ENCODE measurements at places on chromosomes 6 and 20. TPM values are rescaled to one million over a fixed set of nuclear protein-coding genes. Genes with fewer than 3 reads are reported as not detected.

- no peak for DNase-seq
Measured at GRCh38 chr6:35044761-35045421, 96.2 kb downstream of the TCP11 start.

DNA sequence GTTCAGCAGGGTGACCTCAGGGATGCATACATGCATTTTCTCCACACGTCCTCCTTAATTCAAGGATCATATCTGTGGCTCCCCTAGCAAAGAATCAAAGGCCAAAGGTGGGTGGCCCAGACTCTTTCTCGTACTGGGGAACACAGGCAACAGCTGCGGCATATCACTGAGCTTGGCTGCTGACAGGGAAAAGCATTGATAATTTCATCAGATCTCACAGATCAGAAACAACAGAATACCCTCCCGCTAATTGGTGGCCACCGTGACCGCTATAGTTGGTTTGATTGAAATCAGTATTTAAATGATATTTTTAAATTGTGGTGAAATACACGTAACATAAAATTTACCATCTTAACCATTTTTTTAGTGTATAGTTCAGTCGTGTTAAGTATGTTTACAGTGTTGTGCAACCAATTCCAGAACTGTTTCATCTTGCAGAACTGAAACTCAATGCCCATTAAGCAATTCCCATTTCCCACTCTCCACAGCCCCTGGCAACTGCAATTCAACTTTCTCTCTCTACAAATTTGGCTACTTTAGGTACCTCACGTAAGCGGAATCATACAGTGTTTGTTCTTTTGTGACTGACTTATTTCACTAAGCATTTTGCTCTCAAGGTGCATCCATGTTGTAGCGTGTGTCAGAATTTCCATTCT, 74.7 kb upstream of the TMEM170B start:
- DNase-seq, result no peak

DNA sequence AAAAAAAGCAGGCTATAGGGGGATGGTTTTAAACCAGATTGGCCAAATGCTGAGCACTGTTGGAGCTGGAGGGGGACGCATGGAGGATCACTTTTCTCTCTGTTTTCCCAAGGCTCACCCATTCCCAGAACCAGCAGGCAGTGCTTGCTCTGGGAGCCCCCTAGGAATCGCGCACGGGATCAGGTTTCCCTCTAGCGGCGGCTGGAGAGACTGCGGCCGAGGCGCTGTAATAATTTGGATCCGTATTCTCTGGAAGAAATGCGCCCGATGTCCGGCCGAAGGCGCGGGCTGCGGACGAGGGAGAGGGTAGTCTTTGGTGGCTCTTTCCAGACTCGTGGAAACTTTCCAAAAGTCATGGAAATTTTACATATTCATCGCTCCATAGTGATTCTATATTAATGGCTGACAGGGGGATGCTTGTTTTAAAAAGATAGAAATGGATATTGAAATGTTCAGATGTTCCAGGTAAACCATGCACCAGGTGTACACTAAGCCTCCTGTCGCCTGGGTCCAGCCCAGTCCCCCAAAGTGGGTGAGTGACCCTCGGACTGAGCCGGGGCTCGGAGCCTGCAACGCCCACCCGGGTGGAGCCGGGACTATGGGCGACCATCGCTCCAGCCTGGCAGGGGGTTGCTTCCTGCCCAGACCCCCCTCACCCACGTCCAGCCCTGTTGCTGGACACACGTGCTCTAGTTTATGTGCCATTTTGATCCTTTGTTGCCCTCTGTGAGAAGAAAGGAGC, 78.7 kb upstream of the PHACTR3 start:
- DNase-seq, result peak; percentile 75

The PRRC2A gene
- 166 TPM for total RNA-seq

The PRRT1 gene
- total RNA-seq, result 6.1 TPM

GRCh38 chr20:58340853-58341252, 31.3 kb downstream of the RAB22A start:
- DNase-seq, result no peak

GRCh38 chr6:169782966-169783365, 31.5 kb downstream of the ERMARD start:
- no peak for DNase-seq

DNA sequence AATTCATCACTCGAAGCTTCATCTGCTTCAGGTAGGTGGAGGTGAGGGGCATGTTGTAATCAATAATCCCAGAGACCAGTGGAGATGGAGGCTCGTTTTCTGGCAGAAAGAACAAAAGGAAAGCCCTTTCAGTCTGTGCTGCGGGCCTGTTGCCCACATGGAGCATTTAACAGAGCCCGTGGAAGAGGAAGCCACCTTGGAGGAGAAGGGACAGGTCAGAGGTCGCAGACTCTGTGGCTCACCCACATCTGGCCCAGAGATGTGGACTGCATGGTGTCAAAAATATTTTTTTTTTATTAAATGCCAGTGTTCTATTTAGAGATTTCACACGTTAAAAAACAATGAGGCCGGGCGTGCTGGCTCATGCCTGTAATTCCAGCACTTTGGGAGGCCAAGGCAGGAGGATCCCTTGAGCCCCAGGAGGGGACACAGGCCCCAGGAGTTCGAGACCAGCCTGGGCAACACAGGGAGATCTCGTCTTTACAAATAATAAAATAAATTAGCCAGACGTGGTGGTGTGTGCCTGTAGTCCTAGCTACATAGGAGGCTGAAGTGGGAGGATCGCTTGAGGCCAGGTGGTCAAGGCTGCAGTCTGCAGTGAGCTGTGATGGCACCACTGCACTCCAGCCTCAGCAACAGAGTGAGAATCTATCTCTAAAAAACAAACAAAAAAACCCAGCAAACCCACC, 73.6 kb downstream of the NOL4L start:
- no peak for DNase-seq

DNA sequence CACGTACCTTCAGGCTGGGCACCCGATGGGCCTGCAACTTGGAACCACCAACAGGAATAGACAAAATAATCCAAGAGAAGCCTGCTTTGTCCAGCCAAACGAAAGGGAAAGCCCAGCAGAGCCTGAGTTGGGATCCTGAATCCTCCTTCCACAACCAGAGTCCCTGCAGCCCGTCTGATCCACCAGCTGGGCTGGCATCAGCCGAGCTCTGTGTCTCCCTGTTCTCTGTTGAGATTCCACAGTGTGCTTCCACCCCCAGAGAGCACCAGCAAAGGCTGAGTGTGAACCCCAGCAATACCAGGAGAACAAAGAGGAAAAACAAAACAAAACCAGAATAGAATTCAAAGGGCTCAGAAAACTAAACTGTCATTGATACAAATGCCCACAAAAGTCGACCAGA, 104.2 kb upstream of the PRND start:
- DNase-seq, result no peak

GRCh38 chr6:84652356-84653026, 111.9 kb downstream of the TBX18 start:
- no peak for DNase-seq

DNA sequence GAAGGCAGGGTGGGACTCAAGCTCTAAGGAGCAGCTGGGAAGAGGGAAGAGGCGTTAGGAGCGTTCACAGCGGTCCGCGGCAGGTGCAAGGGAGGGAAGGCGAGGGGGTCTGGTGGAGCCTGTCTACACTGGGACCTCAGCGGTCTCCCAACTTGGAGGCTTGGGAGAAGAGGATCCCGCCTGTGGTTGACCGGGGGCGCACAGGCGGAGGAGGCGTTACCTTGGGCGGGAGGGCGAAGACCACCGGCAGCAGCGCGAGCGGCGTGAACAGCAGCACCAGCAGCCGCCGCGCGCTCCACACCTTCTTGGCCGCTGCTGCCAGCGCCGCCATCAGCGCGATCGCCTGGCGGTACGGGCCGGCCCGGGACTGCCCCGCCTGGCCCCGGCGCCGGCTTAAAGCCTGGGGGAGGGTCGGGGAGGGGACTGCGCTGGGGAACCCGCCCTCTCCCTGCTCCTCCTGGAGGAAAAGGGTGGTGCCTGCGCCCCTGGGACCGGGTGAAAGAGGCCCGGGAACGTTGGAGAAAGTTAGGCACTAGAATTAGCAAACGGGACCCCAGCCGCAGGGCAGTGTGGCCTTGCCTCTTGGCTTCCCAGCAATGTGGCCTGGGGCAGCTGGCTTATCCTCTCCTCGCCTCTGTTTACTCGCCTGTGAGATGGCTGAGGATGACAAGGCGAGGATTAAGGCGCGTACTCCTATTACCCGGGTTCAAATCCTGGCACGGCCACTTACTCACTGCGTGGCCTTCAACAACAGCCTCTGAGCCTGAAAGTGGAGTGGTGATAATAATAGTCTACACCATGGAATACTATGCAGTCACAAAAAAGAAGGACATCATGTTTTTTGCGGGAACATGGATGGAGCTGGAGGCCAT, at the start of gene SLC13A3:
TSS of gene SLC13A3 (minus strand) at position 369 of the 872 bp plus-strand sequence. CDS start at position 331, 38 bp downstream.
- DNase-seq, result no peak

DNA sequence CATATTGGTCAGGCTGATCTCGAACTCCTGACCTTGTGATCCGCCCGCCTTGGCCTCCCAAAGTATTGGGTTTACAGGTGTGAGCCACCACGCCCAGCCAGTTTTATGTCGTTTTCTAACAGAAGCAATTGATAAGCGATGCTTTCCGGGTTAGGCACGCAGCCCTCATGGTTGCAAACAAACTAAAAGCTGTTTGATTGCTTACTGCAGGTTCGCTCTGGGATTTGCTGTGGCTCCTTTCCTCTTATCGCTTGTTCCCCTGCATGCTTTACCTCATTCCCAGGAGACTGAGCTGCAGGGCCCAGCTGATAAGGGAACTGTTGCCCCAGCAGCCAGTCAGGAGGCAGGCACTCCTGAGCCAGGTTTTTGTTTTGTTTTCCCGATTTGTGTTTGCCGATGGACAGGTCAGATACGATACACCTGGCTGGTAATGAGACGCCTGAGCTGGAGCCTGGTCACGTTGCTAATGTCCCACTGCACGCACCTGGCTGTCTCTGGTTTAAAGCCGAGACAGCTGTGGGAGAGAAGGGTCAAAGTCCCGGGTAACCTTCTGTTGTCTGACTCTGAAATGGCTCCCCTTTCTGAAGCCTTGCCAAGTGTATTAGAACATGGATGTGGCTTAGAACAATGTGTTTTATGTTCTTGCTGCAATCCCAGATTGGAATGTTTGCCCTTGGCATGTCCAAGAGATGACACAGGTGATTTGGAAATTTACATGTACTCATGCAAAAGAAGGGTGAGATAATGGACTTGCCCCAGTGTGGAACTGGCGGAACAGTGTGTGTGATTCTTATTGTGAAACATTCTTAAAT, 19.9 kb downstream of the DSP start:
- no peak for DNase-seq

The TRERF1 gene
- 7.0 TPM for total RNA-seq

- no peak for DNase-seq
Measured at GRCh38 chr6:138769102-138769676, 4.4 kb upstream of the CCDC28A start.

GRCh38 chr6:166852451-166852975, 103.8 kb downstream of the RNASET2 start:
- no peak for DNase-seq

GRCh38 chr20:51360451-51361201, 181.9 kb downstream of the NFATC2 start:
- no peak for DNase-seq

The PCIF1 gene
- total RNA-seq, result 38.2 TPM

DNA sequence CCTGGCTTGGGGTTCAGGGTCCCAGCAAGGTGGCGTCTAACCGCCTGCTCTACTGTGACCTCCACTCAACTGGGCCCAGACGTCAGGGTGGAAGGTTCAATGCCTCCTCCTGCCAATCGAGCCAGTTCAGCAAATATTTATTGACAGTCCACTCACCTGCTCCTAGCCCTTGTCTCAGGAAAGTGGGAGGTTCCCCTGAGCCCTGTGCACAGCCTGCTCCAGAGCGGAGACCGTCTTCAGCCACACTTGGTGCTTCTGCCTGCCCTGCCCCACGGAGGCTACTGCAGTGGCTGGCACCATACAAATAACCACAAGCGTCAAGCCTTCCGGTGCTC, 6.1 kb downstream of the CCDC167 start:
- DNase-seq, result no peak

- no peak for DNase-seq
Measured at GRCh38 chr20:62015540-62016288, 50.0 kb downstream of the TAF4 start.

DNA sequence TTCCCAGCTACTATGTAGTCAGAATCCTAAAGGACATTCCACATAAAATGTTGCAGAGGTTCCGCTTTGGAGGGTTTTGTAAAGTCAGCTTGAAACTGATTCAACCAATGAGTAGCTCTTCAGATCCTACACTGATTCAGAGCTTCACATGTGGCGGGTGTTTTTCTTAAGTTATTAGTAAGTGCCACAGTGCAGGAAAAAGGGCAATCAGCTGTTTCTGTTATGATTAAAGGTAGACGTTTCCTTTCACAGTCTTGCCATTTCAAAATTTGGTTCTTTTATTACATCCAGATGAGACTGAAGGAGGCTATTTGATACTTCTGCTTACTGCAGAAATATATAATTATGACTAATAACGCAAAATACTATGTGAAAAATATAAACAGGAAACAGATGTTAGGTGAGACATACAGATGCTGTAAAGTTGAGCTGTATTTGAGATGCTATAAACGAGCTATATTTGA, 443.9 kb downstream of the CDKAL1 start:
- DNase-seq, result no peak

GRCh38 chr6:146047371-146047770, 18.5 kb downstream of the GRM1 start:
- DNase-seq, result no peak

DNA sequence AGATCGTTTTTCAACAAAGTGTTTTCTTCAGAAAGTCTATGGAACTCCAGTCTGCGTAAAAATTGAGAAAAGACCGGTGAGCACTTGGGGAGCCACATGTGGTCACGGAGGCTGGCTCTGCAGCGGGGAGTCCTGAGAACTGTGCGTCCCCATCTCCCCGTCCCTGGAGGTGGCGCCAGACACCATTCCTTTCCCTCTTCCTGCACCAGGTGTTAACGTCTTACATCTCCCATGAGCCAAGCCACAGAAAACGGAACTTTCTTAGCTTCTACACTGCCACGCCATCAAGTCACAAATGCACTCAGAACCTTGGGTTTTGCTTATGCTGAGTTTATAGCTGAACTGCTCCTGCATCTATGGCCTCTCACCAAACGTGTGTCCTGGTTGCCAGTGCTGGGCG, 62.6 kb downstream of the GINS1 start:
- DNase-seq, result no peak

The CST4 gene
- total RNA-seq, result not detected

The OR2J2 gene
- total RNA-seq, result not detected

GRCh38 chr6:19028201-19028600, 641.1 kb downstream of the RNF144B start:
- DNase-seq, result no peak

The CD24 gene
- 3.3 TPM for total RNA-seq

- no peak for DNase-seq
Measured at GRCh38 chr20:6590891-6591637, 176.4 kb upstream of the BMP2 start.

GRCh38 chr20:62745279-62745951, 36.8 kb downstream of the NTSR1 start:
- no peak for DNase-seq

The MOCS3 gene
- total RNA-seq, result 3.1 TPM

DNA sequence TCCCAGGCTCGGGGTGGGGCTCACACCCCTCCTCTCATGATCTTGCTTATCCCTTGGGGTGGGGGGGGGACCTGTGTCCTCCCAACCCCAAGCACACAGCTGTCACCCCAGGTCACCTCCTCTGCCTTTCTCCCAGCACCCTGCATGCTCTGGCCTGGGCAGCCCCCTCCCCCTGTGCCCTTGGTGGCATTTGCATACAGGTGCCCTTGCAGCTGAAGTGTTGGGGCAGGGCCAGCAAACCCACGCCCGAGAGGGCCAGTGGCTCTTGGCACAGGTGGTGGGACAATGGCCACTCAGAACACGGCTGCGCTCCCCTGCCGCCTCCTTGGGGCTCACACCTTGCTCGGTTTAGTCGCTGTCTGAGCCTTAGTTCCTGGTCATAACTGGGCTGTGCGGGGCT, 11.3 kb upstream of the MYT1 start:
- DNase-seq, result no peak

The PTP4A1 gene
- 39.1 TPM for total RNA-seq

All from sciatic nerve (tissue), 2 donors.